Activated CD4-positive, alpha-beta T cell treated with anti-CD3 and anti-CD28 coated beads for 36 hours (primary cell): ENCODE measurements at places on chromosomes 3 and 15. TPM values are rescaled to one million over a fixed set of nuclear protein-coding genes. Genes with fewer than 3 reads are reported as not detected.

DNA sequence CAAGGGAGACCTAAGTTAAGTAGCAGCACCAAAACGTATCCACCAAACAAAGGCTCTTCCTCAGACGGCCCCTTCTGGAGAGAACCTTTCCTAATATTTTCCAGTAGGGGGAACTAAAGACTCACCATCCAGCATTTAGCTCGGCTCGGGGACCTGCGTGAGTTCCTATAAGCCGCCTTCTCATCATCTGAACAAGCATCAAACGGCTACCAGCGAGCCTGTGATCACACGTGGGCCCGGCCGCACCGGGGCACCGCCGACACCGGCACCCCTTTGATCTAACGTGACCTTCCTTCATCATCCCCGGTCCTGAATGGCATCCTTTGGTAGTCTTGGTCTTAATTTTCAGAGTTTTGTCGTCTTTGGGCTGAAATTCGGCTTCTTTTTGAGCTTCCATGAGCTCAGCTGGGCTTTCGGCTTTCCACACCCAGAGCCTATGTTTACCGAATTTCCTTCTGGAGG is 1.4 kb upstream of the ROBO2 start:
- peak; percentile 36 for DNase-seq

- no peak for DNase-seq
Measured at GRCh38 chr3:127763816-127764215, 58.5 kb downstream of the MGLL start.

GRCh38 chr15:88834211-88834812 is 31.1 kb downstream of the ACAN start:
- DNase-seq = peak; percentile 42

The LAMB2 gene
- not detected for total RNA-seq

The NOX5 gene
- not detected for total RNA-seq
